Common myeloid progenitor, CD34-positive (primary cell): ENCODE measurements at places on chromosomes 6 and 20.
A peak's percentile ranks its signal among the peaks of the same experiment; 100 is the strongest.

GRCh38 chr20:39082622-39083398 lies 120.7 kb downstream of the DHX35 start:
- no peak for DNase-seq

- no peak for DNase-seq
These were observed 240.9 kb downstream of the COL12A1 start for GRCh38 chr6:74964871-74965441.

DNA sequence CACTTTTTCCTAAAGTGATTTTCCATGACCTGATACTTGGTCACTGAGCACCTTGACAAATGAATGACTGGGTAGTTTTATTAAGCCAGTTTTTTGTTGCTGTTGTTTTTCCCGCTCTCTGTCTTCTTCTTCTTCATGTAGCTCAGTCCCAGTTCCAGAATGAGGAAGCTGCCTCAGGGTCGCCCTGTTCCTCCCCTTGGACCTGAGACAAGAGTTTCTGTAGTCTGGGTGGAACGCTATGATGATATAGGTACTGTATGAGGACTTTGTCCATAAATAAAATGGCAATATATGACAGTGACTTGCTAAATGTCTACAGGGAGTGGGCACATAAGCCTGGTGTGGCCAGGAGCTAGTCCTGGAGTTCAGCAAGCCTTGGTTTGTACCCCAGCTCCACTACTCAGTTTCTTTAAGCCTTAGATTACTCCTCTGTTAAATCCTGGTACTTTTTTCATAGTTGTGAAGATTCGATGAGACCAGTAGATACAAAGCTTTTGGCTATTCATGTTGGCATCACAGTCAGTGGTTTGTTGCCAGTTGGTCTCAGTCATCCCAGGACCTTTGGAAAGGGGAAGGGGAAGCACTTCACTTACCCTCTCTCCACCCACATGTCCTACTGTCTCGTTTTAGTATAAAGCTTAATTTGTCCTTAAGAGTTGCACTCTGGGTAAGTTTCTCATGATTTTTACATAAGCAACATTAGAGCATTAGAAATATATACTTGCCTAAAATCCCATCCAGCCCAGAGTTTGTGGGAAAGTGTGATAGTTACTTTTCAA lies 11.1 kb upstream of the ADIG start:
- no peak for DNase-seq

- DNase-seq, result no peak
These were observed 93.6 kb downstream of the PCSK2 start for GRCh38 chr20:17320456-17320855.

GRCh38 chr6:157789297-157789696 lies 33.7 kb upstream of the SNX9 start:
- DNase-seq, result no peak

GRCh38 chr6:52958546-52959255 lies 36.4 kb downstream of the GSTA4 start:
- DNase-seq, result no peak

- DNase-seq, result no peak
These were observed 30.3 kb downstream of the LIN28B start for GRCh38 chr6:104987218-104987617.

DNA sequence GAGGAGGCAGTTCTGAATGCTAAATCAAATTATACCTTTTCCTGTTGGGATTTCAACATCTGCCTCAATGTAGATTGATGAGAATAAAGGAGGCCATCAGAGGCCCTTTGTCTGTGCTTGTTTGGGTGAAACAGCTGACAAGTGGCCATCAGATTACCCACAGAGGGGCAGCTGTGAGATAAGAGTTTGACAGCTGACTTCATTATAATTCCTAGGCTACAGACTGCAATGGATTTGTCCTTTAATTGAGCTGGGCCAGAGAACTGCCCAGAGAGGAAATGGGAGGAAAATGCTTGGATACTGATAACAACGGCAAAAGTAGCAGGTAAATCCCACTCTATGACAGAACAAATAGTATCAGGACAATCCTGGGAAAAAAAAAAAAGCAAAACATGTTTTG lies 649.4 kb downstream of the HDGFL1 start:
- no peak for DNase-seq

- DNase-seq, result no peak
These were observed 497.5 kb downstream of the MAFB start for GRCh38 chr20:40191573-40191972.

DNA sequence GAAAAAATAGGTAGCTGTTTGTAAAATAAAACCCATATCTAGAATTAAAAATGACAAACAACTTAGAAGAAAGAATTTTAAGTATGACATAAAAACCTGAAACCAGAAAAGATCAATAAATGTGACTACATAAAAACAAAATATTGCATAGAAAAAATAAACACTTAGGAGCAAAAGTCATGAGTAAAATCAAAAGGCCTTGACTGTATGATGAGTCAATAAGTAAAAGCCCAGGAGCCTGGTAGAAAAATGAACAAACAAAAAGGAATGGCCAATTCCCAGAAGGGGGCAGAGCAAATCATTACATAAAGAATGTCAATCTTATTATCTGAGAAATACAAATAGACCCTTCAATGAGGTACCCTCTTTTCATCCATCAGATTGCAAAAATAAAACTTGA lies 20.7 kb upstream of the ENPP1 start:
- no peak for DNase-seq

DNA sequence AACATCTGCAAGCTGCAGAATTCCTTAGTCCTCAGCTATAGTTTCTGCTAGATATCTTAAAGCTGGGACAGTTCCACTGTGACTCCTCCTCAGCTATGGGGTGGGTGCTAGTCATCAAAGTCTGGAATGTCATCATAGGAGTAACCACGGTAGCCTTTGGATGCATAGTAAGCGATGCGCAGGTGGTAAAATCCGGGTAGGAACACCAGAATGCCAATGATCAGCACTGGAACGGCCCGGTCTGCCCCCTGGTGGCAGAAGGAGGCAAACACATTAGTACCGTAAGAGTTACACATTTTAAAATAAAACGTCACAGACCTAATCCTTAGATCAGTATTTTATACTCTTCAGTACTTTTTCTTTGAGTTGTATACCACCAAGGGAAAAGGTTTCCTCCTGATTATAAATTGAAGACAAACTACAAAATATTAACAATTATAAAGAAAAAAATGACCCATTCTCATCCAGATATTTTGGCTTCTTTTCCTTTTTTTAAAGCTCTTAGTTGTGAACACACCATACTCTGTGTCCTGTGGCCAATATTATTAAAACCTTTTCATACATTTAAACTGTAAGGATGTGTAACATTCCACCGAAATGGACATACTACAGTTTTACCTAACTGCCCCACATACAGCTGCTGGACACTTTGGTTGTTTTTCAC lies 18.9 kb downstream of the PCNA start:
- DNase-seq, result peak; percentile 68

GRCh38 chr6:157017861-157018260 lies 240.7 kb downstream of the ARID1B start:
- DNase-seq, result no peak

DNA sequence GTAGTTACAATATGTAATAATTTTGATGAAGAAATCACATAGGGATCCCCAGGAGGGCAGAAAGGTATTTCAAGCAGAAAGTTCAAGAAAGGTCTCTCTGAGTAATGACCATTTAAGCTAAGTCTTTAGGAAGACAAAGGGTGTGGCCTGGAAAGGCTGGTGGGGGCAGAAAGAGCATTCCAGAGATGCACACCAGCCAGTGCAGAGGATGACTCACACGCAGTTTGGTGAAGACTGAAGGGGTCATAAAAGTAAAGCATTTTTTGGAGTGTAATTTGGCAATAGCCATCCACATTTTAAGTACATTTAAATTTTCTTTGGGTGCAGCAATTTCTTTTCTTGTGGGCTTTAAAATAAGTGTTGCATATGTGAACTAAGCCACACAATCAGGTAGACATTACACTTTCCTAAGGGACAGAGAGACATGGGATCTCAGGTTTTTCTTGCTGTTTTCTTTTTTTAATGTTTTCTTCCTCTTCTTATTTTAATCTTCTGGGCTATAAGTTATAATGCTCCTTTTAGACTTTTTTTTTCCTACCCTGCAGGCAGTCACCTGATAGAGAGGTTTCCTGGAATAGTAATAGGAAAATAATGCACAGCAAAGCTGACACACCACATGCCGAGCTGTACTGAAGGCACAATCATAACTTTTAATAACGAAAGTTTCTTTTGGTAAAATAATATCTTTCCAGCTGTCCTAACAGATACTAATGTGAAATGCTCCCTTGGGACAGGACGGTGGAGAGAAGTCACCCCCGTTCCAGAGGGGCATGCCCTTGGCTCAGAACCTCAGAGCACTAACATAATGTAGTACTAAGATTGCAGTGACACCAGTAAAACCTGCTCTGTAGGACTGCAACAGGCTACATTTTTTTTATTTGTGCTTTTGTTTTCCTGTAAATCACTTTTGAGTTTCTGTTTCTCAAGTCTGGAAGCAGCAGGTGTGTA lies 49.6 kb upstream of the PTPRK start:
- no peak for DNase-seq

- no peak for DNase-seq
These were observed 1.7 kb upstream of the CBFA2T2 start for GRCh38 chr20:33488201-33488600.

DNA sequence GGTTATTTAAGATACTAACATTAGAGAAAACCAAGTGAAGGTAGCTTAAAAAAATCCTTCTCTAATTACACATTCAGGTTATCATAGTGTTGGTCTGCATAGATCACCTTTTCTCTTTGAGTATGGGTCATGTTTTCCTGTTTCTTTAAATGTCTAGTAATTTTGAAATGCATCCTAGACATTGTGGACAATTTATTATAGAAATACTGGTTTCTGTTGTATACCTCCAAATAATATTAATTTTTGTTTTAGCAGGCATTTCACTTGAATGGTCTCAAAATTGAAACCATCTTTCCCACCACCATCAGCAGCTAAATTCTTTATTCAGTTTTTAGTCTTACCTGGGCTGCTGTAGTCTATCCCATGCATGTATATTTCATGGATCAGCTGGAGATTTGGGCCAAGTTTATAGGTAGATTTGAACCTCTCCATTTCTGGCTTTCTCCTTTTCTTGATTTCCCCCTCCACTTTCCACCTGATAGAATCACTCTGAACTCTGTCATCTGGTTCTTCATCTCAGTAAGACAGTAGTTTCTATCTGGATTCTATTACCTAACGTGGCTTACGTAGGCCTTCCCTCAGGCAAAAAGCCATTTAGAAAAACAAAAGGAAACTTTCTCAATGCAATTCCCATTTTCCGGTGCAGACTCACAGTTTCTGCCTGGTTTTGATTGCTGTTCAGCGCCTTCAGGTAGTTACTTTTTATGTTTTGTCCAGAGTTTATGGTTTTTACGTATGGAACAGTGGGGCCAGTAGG lies 52.3 kb downstream of the ZFAND3 start:
- no peak for DNase-seq

GRCh38 chr6:110746680-110747079 lies 68.6 kb downstream of the CDK19 start:
- no peak for DNase-seq

DNA sequence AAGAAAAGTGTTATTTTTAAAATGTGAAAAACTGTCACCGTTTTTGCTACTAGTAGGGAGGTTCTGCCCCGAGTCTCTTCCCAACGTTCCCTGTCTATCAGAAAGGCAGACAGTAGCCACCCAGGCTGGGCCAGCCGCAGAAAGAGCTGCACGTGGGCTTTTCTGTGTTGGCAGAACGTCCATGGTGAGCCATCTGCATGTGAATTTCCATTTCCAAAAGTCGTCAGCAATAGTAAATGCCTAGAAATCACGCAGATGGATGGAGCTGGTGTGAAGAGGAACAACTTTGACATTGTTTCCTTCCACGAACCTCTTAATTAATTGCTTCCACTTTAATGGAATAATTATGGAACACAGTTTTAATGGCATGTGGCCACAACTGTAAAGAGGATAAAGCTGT lies 97.5 kb downstream of the FAM120B start:
- no peak for DNase-seq

GRCh38 chr6:16344756-16345155 lies 106.4 kb downstream of the GMPR start:
- no peak for DNase-seq

DNA sequence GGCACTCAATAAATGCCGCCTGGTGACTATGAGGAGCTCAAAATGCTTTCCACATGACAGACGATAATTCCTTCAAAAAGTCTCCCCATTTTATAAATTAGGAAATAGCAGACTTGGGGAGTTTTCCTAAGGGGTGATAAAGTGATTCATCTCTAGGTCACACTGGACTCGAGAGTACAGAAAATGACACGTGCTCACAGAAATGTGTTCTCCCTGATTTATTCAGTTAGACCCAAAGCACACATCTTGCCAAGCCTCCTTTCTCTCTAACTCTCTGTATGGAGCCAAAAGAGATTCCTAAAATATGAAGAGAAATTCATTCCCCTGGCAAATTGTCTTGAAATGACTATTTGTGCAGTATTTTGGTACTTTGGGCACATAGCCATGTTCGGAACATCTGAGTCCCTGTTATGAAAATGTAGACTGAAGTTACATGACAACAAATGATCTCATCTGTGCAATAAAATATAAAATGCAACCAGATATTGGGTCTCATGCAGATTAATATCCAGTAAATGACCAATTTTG lies 381.1 kb downstream of the TFAP2B start:
- DNase-seq, result no peak

DNA sequence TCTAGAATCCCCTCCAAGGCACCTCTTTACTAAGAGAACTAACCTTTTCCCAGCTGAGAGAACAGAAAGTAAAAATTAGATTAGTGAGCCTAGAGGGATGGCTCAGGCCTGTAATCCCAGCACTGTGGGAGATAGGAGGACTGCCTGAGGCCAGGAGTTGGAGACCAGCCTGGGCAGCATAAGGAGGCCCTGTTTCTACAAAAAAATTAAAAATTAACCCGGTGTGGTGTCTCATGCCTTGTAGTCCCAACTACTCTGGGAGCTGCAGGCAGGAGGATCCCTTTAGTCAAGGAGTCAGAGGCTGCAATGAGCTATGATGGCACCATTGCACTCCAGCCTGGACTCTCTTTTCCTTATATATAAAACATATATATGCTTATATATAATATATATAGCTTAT lies 5.5 kb upstream of the OOEP start:
- DNase-seq, result no peak

DNA sequence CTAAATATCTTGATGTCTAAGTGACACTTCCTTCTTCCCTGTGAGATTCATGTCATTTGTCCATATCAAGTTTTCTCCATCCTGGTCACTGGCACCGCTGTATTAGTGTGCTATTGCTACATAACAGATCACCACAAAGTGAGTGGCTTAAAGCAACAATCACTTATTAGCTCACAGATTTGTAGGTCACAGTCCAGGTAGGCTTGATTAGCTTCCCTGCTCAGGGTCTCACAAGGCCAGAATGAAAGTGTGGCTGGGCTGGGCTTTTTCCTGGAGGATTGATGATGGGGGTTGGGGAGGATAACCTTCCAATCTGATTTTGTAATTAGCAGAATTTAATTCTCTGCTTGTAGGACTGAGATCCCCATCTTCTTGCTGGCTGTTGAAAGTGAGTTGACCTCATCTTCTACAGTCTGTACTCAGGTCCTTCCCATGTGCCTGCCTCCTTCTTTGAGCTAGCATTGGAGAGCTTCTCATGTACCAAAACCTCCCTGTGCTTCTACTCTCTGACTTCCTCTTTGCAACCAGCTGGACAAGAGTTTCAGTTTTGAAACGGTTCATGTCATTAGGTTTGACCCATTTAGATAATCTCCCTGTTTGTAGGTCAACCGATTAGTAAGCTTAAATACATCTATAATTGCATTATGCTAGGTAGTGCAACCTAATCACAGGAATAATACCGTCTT lies 152.4 kb upstream of the MAN1A1 start:
- DNase-seq, result no peak

GRCh38 chr6:3227363-3228045 lies at the start of gene TUBB2B:
Gene TUBB2B (minus strand): TSS chr6:3227653. CDS start chr6:3227543, 110 bp downstream.
- no peak for DNase-seq

GRCh38 chr6:55918639-55919038 lies 43.2 kb upstream of the BMP5 start:
- DNase-seq, result no peak
